ENCODE measurements at places on chromosomes 5 and 9. TPM values are rescaled to one million over a fixed set of nuclear protein-coding genes. Genes with fewer than 3 reads are reported as not detected.

GRCh38 chr5:1348986-1349245 is 4.0 kb upstream of the CLPTM1L start:
- DNase-seq = no peak

DNA sequence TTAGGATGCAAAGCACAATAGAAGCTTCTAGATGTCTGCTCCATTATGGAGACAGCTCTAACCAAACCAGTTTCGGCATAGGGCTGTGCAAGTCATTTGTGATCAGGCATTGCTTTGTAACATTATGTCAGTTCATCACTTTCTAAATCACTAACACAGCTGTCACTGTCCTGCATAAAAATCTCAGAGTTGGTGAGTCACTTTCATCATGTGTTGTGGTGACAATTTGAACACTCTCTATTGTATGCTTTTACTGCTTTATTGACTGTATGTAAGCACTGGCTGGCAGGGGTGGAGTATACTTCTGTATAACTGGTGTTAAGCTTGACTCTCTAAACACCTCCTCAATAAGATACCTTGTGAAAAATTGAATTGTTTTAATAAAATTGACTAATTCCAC is 77.9 kb downstream of the SLCO4C1 start:
- no peak for DNase-seq

DNA sequence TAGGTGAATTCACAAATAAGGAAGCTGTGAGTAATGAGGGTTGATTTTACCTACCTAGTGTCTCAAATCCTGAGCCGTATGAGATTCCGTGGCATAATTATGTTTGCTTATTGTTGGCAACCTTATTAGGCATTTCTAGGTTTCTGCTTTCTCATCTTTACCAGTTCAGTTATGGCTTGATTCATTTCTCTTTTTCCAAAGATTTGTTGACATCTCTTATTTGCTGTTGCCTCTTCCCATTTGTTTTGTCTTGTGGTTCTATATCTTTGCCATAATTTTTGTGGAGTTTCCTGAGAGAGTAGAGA is 470 bp downstream of the IL31RA start:
- no peak for DNase-seq

DNA sequence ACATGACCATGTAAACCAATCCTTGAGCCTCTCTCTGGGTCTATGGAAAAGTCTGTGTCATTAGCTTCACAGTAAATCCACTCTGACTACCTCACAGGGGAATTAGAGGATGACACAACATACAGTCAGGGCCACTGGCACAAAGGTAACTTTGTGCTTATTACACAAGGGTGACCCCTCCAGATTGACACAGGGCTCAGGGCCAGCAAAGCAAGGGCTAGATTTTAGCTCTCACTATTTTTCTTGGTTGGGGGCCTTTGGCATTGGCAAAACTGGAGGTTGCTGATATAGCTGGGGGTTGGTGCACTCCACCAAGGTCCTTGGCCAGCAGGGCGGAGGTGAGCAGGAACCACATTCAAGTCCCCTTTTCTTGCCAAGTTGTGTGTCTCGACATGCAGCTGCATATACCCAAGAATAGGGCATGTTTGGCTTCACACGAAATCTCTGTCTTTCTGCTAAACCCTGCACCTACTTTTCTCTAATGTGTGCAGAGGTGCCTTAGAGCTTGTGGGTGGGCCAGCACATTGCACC is 15.2 kb upstream of the OSMR start:
- DNase-seq = no peak

- DNase-seq = no peak
Observed at GRCh38 chr5:16794269-16794913, 141.7 kb downstream of the MYO10 start.

GRCh38 chr9:118222375-118222774 is 518.2 kb downstream of the TLR4 start:
- DNase-seq = no peak

GRCh38 chr9:93133681-93134014 is 403 bp downstream of the NINJ1 start:
- DNase-seq = peak; percentile 81

- peak; percentile 38 for DNase-seq
Observed at GRCh38 chr9:126699401-126699881, 85.7 kb downstream of the LMX1B start.

DNA sequence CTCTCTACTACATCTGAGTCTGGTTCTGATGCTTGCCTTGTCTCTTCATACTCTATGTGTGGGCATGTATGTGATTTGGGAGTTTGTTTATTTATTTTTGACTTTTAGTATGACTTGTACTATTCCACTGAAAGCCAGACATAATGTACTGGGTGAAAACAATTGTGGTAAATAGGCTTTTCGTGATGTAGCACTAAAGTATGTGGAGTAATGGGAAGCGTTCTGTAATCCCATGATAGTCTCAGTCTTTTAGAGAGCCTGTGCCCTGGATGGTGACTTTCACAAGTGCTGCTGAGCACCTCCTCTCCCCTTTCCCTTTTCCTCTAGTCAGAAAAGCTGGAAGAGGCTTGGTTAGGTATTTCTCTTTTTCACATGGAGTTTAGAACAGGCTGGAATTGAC is 85.8 kb upstream of the S1PR3 start:
- no peak for DNase-seq

GRCh38 chr5:145553177-145553576 is 282.0 kb downstream of the PRELID2 start:
- DNase-seq = no peak

- no peak for DNase-seq
Observed at GRCh38 chr5:61200582-61201155, 38.4 kb upstream of the SMIM15 start.

- DNase-seq = no peak
Observed at GRCh38 chr5:41275813-41276512, 62.6 kb upstream of the C6 start.

GRCh38 chr9:121781701-121782464 is 130.4 kb downstream of the DAB2IP start:
- DNase-seq = no peak

DNA sequence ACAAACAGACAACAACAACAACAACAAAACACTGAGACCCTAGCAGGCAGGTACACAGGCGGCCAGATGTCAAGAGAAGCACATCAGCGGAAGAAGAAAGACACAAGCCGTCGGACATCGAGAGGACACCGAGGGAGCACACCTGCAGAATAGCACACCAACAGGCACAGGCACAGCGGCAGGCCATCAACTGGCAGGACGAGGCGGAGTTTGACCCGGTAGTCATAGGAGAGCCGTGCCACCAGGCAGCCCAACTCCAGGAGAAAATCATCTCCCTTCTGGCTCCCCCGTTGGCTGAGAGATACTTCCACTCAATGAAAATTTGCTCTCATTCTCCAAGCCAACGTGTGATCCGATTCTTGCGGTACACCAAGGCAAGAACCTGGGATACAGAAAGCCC is 352.1 kb upstream of the IZUMO3 start:
- no peak for DNase-seq

- no peak for DNase-seq
Observed at GRCh38 chr5:57687596-57687995, 205.0 kb upstream of the ACTBL2 start.

GRCh38 chr5:93583768-93584595 is 960 bp downstream of the NR2F1 start:
- DNase-seq = peak; percentile 32

- DNase-seq = no peak
Observed at GRCh38 chr5:108487951-108488350, 106.1 kb upstream of the FBXL17 start.

GRCh38 chr9:133105461-133105770 is 15.6 kb downstream of the RALGDS start:
- no peak for DNase-seq

DNA sequence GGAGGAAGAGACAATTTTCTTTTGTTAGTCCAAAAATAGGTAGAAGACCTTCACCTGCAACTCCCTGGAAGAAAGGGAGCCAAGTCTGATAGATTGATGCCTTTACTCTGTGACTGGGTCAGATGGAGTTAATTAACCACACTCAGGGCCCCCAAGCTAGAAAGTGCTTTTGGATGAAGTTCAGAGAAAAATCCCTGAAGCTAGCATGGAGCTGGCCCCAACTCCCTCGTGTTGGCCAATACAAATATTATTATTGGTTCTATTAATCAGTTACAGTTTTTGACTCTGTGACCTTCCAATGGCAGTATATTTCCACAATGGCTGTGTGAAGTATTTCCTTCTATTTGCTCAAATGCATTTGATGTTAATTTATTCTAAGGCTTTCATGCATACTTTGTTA is 1753.5 kb downstream of the EFNA5 start:
- DNase-seq = no peak

DNA sequence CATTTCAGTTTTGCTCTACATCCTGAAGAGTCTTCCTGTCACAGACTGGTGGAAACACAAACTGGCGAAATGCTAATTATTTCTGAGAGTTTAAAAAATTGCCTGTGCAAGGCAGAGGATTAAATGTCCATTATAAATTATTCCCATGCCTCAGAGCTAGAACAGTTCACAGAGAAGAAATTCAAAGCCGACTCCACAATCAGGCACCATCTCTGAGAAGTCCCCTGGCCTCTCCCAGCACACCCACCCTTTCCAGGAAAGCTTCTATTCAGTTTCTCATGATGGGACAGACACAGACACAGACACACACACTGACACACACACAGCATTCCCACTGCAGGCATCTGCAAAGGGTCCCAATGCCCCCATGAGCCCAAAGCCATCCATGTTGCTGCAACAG is 253.1 kb downstream of the DENND1A start:
- DNase-seq = peak; percentile 16

DNA sequence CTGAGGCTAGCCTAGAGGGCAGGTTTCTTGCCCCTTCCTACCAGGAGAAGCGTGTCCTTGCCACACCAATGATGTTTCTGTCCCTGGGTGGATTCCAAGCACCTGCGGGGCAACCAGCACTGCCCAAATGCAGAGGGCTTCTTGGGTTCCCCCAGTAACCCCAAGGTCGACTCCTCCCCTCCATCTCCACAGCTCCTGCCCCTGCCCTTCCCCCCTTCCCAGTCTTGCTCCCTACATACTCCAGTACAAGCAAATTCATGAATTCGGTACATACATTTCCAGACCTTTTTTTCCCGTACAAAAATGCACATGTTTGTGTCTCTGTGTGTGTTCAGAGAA is 12.8 kb upstream of the JADE2 start:
- DNase-seq = no peak

GPR21 gene
- 4.1 TPM for total RNA-seq

NPR3 gene
- 12.5 TPM for total RNA-seq

CPEB4 gene
- total RNA-seq = 73.0 TPM

IFNK gene
- total RNA-seq = not detected

DRD1 gene
- total RNA-seq = 0.25 TPM

PROB1 gene
- total RNA-seq = 3.8 TPM

TMEM252 gene
- total RNA-seq = 111 TPM

NR5A1 gene
- total RNA-seq = not detected

OLFML2A gene
- 12.2 TPM for total RNA-seq
